Stimulated activated CD4-positive, alpha-beta T cell treated with anti-CD3 and anti-CD28 coated beads, Interleukin-15, amount 100 ng/mL, for 48 hours (primary cell): ENCODE measurements at places on chromosomes 6 and 20.

DNA sequence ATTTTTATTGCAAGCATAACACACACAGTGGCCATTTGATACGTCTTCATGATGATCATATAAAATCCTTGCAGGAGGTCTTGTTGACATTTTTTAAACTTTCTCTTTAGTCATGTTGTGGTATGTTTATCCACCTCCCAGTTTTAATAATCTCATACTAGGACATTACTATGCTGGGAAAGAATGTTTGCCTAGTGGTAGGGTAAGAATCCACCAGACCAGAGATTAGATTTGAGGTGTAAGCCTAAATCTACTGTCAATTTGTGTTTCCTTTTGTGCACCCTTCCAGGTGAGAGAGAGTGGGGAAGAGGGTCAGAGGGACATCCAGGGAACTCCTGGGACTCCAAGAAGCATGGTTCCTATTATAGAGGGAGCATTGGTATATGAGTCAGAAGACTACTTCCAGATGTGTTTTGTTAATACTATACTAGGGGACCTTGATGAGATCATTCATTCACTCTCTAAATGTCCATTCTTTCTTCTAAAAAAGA is 298.3 kb upstream of the SASH1 start:
- no peak for DNase-seq

DNA sequence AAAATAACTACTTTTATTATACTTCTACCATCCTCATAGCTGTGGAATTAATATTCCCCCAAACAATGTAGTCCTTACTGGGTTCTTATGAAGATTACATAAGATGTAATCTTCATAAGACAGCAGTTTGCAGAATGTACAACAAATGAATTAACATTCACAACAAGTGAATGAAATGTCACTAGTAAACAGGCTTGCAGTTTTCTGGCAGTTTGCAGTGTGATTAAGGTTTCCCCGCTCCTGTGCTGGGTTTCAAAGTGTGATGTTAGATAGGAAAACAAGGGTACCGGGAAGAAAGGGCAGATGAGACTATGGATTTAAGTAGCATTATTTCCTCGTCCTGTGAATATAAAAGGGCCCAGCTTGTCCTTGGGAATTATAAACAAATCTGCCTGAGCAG is 22.5 kb downstream of the ARFGEF3 start:
- DNase-seq: no peak

DNA sequence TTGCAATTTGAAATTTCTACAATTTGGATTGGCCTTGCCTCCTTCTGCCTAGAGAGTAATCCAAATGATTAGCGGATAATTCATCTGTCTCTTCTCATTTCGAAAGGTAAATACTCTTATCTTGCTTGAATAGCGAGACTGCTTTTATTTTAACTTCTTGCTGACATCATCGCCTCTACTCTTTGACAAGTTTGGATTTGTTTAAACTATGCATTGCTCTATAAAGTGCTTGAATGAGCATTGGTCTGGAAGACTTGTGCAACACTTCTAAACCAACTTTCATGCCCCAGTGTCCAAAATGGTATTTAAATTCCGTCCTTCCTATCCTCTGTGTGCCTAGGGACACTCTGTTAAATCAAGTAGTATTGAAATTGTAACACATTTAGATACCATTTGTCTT is 384.1 kb upstream of the SLC35B3 start:
- DNase-seq: no peak

DNA sequence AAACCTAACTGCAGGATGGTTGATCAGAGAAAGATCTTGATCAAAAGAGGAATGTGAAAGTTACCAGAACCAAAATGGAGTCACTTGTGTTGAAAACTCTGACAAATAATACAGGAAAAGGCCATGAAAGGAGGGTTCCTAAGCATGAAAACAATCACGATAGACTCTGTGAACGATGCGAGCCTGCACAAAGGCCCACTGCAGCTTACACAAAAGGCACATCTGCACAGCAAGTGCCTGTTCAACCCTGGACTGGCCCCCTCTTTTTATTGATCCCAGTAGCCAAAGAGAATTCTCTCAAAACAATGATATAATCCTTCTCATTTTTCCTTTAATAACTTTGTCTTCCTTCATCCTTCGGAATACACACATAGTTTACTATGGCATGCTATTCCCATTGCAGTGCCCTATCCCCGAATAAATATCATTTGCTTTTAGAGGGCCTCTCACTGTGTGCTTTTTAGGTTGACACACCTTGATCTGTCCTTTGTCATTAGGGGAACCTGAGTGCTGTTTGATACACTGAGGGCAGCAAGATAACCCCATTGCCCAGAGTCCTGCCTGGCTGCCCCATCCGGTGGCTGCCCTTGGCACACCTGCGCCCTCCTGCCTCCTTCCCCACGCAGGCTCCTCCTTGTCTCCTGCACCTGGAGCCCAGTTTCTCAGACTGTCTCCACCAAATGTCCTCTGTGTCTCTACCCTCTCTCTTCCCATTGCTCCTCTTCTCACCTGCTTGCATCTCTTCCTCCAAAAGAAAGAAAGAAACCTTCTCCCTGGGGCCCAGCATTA is 98.3 kb upstream of the FRMD1 start:
- no peak for DNase-seq

DNA sequence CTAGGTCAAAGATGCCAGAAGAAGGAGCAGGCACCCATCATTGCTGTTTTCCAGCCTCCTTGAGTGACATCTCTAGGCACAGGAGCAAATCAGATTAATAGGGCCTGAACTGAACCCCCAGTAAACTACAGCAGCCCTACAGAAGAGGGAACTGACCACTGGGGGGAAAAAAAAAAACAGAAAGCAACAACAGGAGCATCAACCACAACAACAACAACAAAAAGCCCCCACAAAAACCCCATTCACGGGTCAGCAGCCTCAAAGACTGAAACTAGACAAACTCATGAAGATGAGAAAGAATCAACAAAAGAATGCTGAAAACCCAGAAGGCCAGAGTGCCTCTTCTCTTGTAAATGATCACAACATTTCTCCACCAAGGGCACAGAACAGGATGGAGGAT is 537.4 kb upstream of the BTBD3 start:
- DNase-seq: no peak

GRCh38 chr6:43823879-43824702 is 54.1 kb downstream of the VEGFA start:
- DNase-seq: no peak

- DNase-seq: no peak
Observed at GRCh38 chr6:13496513-13497190, 9.3 kb upstream of the GFOD1 start.

- no peak for DNase-seq
Observed at GRCh38 chr20:32467506-32468312, 109.6 kb downstream of the ASXL1 start.

- no peak for DNase-seq
Observed at GRCh38 chr20:61763740-61764400, 301.8 kb downstream of the TAF4 start.

DNA sequence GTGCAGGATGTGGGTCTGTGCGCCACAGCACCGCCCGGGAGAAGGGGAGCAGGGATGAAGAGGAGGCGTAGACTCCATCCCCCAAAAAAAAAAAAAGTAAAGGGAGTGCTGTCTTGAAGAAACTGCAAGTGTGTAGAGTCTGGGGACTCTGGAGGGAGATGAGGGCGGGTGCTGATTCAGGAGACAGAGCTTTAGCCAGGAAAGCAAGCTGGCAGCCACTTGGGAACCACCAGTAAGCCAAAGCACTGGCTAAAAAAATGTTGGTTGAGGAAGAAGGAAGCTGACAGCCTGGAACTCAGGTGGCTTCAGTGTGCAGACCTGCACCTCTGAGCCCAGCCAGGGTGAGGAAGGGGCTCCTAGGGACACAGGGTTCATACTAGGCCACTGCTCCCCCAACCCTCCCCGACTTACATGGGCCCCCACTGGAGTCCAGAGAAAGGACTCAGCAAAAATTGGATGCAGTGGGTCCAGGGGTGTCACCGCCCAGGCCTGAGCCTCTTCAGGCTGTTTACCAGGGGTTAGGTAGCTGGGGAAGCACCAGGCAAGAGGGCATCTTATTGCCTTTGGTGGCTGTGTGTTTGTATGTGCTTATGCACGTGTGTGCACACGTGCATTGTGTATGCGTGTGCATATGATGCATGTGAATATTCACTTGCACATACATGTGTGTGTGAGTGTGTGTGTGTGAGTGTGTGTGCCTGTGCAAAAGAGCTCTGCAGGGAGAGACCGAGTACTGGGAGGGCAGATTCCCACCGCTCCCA is 153.5 kb upstream of the MLN start:
- no peak for DNase-seq

DNA sequence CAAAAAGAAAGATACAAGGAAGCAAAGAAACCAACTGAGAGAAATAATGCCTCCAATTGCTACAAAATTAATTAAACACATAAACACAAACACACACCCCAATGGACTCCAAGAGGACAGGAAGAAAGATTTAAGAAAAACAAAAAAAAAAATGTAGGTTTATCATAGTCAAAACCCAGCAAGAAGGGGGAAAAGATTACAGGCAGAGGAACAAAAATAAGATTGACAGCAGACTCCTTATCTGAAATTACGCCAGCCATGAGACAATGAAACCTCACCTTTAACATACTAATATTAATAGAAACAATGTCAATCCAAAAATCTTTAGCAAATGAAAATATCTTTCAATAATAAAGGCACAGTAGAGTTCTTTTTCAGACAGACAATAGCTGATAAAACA is 155.8 kb downstream of the RNGTT start:
- no peak for DNase-seq

DNA sequence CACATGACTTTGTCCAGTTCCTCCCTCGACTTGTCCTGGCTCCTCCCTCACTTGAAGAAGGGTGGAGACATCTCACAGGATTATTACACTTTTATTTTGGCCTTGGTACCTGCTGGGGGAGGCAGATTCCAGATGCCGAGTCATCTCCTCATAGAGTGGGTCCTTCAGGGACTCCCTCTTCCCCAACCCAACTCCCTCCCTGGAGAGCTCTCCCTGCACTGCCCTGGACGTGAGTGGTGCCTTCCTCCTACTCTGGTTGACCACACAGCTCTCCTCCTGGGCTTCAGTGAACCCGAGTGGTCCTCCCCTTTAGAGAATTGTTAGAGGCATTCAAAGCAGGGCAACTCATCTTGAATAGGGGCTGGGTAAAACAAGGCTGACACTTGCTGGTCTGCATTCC is 40.9 kb upstream of the MC3R start:
- DNase-seq: no peak

DNA sequence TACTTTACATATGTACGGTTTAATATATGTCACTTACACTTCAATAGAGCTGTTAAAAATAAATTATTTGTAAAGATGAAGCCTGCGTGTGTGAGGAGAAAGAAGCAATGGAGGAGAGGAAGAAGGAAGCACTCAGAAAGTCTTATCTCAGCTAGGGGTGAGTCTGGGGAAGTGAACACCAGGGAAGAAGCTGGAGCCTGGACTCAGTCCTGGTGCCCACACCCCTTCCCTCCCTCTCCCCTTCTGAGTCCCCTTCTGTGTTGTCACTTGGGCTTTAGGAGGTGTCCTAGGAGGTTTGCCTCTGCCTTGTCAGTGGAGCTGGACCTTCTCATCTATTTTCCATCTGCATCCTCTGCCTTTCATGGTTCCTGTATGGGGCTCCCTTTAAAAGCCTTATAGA is 1.9 kb downstream of the SIRPB2 start:
- no peak for DNase-seq

DNA sequence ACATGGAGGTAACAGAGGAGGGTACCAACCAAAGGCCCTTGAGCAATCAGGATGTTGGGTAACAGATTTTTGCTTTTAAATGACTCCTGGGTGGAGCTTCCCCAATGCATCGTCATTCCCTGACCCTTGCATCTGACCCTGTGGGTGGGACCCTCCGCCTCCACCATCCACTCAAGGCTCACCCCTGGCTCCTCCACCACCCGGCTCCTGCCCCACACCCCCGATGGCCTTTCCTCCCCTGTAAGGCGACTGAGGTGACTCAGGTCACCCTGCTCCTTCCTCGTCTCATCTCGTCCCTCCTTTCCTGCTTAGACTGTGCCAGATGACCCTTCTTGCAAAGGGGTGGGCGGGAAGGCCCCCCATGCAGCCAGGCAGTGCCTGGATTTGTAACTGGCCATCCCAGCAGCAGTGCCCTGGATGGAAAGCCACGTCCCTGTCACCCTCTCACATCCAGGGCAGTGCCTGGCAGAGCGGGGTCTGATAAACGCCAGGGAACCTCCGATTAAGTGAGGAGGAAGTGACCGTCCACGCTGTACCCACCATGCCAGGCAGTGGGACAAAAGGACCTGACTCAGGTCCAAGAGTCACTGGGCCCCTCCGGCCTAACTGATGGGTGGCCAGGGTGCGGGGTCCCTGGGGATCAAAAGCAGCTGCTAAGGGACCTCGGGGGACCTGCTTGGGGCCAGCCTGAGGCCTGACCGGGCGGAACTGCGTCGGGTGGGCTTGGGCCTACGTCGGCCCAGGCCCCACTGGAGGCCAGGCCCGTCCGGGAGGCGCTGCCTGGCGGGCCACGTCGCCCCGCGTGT is 624 bp upstream of the NPEPL1 start:
- no peak for DNase-seq

GRCh38 chr20:31722257-31723068 is at the start of gene BCL2L1:
TSS of gene BCL2L1 (minus strand) at chr20:31722868. CDS start at chr20:31722218, 650 bp downstream.
- peak; percentile 67 for DNase-seq

GRCh38 chr20:258269-258858 is 840 bp downstream of the DEFB132 start:
- DNase-seq: no peak

GRCh38 chr6:22451962-22452361 is 117.4 kb upstream of the HDGFL1 start:
- DNase-seq: no peak

DNA sequence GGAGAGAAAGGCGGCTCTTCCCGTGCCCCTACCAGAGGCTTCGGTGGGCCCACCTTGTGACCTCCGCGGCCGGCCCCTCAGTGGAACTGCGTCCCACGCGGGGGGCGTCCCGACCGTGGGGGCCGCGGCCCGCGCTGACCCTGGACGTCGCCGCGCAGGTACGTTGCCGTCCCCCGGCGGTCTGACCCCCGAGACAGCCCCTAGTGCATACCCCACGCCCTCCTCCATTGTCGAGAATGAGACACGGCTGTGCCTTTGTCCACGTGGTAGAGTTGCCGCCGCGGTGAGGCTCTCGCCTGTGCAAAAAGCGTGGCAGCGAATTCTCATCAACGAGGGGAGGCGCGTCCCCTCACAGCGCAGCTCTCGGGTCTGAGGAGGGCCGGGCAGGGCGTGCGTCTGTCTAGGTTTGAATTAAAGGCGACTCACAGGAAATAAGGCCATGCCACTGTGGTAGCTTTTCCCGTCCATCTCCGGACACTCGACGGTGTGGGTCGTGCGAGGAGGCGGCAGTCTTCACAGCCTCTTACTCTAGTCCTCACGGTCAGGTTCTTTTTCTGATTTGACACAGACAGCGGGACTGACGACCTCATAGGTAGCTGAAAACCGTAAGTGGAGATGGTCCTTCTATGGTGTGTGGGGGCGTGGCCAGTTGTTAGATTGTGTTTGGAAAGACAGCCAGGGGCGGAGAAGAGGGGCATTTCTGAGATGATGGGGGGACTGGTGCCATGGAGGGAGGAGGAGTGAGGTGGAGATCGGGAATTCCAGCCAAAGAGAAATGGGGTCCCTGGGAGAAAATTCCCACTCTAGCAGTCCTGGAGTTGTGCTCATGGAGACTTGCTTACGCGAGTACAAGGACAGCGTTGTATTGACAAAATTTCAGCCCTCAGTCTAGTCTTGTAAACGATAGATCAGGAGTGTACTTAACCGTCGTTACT is 580 bp downstream of the NXT1 start:
- DNase-seq: peak; percentile 36
